ENCODE measurements at places on chromosomes 1 and 21.

DNA sequence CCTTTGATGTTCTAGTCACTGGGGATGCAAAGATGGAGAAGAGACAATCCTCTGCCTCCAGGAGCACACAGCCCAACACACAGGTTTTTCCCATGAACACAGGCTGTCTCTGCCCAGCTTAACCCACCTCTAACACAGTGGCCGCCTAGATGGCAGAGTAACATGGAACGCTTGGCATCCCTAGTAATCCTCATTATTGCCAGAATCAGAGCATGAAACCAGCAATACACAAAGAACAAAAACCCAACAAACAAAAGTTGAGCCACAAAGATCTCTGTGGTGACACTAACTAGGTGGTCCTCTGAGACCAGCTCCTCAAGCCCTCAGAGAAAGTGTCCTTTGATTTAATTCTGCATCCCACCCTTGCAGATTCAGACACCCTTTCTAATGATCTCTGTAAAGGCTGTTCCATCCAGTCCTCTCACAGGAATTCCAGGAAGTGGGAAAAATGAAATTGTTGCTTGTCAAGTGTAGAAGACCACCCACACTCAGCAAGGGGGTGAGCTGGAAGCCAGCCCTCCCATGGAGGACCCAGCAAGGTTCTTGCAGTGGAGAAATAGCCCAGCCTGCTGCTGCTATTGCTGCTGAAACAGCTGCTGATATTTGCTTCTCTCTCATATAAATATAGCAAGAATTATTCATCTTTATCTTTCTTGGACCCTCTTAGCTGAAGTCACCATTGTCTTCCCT is 7.4 kb upstream of the ATP2B4 start:
- DNase-seq: no peak

- no peak for DNase-seq
Measured at GRCh38 chr1:235156265-235156664, 4.8 kb downstream of the RBM34 start.

DNA sequence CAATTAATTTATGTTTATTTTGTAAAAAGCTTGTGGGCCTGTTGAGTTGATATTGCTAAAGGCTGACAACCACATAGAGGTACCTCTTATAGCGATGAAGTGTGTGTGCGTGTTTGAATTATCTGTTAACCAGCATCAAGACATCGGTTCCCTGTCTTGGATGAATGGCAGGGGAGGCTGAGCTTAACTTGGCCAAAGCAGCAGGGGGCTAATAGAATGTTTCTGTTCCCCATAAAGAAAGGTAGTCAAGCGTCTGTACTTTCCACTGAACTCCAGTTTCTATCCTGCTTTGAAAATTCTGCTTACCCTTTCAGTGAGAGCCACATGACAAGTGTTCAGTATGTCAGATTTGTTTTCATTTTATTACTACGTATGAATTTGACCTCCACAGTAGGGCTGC is 63.0 kb downstream of the ROR1 start:
- no peak for DNase-seq

DNA sequence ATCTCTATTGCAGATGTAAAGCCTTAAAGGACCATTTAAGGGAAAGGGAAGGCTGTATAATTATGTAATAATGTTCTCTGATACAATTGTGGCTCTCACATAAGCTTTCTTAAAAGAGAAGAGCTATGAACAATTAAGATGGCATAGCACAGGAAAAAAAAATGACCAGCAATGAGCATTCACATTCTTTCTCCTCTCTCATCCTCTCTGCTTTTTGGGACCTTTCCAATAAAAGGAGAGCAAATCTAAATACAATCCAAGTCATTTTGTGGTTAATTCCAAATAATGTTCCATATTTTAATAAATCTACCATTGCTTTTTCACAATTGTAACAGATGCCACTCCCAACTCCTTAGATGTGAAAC is 23.5 kb downstream of the SMYD3 start:
- no peak for DNase-seq

GRCh38 chr1:108747171-108747850 is 837 bp downstream of the STXBP3 start:
- DNase-seq: peak; percentile 2

DNA sequence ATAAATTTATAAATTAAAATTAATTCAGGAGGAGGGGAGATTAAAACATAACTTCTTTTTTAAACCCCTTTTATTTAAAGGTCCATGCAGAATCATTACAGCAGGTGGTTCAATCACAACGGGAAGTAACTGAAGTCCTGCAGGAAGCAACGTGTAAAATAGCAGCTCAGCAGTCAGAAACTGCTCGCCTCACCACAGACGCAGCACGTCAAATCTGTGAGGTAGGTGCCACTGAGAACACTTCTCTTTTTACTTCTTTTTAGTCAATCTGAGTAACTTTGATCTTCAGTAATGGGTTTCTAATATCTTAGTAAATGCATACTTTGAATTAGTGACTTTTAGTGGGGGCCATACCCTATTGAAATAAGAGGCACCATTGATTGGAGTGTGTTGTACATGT is 87.0 kb downstream of the CEP350 start:
- no peak for DNase-seq

DNA sequence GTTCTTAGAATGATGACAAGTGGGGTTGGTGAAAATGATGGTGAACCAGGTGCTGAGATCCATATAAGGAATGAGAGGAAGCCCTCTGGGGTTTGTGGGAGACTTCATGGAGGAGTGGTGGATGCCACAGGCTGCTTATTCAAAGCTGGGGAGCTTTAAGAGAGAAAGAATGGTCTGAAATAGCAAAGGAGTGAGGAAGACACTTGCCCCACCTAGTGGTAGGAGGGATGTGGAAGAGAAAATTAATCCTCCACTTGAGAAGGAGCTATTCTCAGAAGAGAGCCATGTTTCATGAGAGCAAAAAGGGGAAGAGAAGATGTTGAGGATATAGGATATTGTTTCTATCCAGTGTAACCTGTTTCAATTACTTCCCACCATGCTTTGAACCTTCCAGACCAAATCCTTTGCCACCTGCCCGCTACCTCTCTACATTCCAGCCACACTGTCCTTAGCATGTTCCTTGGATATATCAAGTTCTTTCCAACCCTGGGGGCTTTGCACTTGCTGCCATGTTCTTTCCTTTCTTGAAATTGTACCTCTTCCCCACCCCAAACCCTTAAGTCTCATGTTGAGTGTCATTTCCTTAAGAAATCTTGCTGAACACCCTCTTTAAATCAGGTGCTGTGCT is 19.6 kb upstream of the ZNF648 start:
- no peak for DNase-seq

GRCh38 chr1:3650248-3651025 is 534 bp upstream of the WRAP73 start:
- DNase-seq: no peak

DNA sequence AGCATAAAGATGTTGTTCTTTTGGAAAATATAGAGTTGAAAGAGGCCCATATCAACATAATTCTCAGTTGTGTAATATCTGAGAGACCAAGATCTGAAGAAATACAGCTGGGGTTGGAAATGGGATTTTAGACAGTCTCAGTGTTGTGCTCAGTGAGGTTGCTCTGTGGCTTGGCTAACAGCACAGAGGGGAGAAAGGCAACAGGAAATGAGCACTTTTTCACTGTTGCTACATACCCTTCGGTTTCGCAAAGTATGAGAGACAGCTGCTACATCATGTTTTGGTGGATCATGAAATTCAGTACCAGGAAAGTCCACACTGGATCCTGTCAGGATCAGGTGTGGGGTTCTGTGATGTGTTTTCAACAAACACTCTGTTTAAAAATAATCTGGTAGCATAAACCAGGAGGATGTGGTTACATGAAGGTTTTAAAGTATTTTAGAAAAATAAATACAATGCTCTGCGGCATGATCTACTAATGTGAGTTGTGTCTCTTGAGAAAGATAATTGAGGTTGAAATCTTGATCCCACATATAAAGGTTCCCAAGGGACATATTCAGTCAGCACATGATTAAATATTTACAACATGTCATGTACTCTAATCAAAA is 7.0 kb upstream of the GPR88 start:
- DNase-seq: no peak

- no peak for DNase-seq
Measured at GRCh38 chr1:201358596-201358995, 18.9 kb downstream of the TNNT2 start.

DNA sequence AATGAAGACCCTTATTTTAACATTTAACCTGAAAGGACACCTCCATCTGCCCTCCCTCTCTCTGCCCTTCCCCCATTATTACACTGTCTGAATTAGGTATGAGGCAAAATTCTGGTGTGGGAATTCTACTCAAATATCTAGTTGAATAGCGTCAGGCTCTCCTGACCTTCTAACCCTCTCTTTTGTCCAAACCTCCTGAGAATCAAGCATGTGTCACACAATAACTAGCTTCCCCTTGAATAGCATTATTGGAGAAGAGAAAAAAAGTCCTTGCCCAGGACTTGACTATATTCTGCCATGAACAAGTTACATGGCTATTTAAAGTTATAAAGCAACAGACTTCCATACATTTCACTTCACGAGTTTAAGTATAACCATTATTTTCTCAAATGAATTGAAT is 35.5 kb downstream of the USH2A start:
- no peak for DNase-seq

- DNase-seq: no peak
Measured at GRCh38 chr1:37732111-37732780, 32.7 kb downstream of the EPHA10 start.

GRCh38 chr1:205934788-205935187 is 8.5 kb downstream of the SLC26A9 start:
- DNase-seq: no peak

DNA sequence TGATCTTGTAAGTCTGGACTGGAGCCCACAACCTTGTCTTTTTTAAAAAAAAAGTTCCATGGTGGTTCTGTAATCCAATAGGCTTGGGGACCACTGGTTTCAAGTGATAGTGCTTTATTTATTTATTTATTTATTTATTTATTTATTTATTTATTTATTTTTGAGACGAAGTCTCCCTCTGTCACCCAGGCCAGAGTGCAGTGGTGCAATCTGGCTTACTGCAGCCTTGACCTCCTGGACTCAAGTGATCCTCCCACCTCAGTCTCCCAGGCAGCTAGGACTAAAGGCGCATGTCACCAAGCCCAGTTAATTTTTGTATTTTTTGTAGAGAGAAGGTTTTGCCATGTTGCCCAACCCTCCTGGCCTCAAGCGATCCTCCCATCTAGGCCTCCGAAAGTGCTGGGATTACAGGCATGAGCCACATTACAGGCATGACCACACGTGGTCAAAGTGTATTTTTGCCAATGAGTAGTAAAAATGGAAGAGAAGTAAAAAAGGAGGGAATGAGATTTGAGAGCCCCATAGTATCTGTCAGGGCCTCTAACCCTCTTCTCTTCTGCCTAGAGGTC is 44.8 kb upstream of the ARHGAP29 start:
- no peak for DNase-seq

GRCh38 chr1:152786077-152786476 is at the start of gene LCE1E:
TSS of gene LCE1E (plus strand) at chr1:152786257. CDS start at chr1:152787300, 1,043 bp downstream.
- DNase-seq: no peak

DNA sequence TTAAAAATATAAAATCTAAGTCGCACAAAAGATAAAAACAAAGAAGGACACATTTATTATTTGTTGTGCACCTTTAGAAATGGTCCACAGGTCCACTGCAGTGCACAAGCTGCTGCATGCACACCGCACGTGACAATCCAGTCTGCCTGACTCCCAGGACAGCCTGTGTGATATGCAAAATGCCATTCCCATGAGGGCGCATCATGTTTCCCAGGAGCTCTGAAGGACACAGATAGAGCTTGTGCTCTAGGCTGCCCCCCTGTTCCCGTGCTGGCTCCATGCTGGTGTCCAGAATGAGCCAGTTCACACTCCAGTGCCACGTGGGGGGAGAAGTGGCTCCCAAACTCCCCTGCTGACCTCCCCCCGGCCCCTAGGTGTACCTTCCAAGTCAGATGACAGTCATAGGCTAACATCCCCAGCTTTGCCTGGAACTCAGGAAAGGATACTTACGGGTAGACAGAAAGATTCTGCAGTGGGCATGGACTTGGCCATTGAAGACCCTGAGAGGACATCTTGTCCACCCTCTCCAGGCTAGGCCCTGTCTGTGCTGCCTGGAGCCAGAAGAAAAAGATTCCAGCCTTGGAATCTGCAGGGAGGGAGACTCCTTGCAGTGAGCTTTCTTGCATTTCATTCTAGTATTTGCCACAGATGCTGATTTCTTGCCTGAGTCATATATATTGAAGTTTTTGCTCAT is 26.3 kb downstream of the RAB7B start:
- DNase-seq: no peak

- no peak for DNase-seq
Measured at GRCh38 chr1:25744140-25744581, 55.8 kb upstream of the SELENON start.

DNA sequence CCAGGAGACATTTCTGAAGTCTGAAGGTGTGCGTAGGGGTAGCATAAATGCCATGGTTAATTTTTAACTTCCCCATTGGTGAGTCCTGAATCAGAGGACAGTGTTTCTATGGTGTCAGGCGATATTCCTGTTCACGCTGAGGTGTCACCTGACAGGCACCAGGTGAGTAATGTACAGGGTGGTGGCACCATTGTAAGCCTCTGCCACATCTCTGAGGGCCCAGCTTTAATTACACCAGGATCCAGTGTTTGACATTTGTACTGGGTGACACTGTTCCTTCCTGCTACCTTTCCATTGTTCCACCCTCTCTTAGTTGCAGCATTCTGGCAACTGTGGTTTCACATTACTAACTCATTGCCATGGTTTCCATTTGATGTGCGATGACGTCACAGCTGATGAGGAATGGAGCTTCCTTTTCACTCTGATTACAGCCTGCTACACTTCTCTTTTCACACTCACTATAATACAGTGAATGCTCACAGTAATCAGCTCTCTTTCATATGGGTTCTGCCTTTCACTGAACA is 40.6 kb upstream of the MARK1 start:
- no peak for DNase-seq

- DNase-seq: no peak
Measured at GRCh38 chr1:233885196-233885920, 19.1 kb upstream of the SLC35F3 start.

DNA sequence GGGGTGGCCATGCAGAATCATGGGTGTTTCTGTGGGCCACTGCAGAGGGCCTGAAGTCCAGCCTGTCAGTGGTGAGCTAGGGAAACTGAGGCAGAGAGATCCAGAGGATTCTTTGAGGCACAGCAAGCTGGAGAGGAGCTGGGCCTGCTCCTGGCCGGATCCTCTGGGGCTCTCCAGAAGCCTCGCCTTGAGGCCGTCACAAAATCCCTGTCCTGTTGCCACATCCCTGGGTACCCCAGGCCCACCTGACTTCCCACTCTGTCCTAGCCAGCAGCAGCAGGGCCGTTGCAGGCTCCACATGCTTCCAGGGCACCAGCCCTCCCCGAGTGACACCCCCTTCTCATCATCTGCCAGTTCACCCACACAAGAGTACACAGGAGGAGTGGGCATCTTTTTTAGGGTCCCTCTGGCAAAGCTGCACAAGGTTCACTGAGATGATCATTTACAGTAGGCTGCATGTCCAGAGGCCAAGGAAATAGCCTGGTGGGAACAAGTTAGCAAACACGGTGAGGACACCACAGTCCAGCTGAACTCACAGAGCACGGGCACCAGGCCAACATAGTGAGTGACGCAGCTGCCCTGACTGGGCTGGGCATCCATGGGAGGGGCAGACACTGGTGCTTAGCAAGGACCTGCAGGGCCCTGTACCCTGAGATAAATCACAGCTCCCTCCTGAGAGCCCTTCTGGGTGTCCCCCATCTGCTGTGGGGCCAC is 25.1 kb upstream of the TSPEAR start:
- no peak for DNase-seq

- DNase-seq: no peak
Measured at GRCh38 chr1:173206816-173207568, at the start of gene TNFSF4. TSS of gene TNFSF4 (minus strand) at chr1:173207331. CDS start at chr1:173207176, 155 bp downstream.

Data from activated CD8-positive, alpha-beta memory T cell treated with anti-CD3 and anti-CD28 coated beads for 4 hours (primary cell).